ENCODE measurements at places on chromosomes 2 and 18.

DNA sequence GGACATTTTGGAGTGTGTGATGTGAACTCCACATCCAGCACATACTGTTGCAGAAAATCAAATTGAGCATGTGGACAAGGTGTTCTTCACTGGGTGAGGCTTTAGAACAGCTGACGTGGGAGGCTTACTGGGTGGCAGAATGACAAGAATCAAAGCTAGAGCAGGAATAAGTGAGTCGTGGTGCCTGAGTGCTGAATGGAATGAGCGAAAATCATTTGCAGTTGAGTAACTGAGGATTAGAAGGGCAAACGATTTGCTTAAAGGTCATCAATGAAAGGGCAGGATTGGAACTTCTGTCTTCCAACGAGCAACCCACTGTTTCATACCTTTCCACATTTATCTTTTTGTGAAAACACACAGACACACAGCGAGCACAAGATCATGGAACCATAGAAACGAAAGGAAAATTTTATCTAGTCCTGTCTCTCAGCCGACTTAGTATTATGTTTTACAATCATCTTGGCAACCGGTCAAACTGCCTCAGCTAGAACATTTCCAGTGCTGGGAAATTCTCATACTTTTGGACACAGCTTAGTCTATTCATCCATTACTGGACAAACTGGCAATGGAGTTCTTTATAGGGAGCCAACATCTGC is 7.2 kb upstream of the DAW1 start:
- DNase-seq: no peak

GRCh38 chr2:159195697-159196096 is 90.8 kb downstream of the WDSUB1 start:
- no peak for DNase-seq

- DNase-seq: no peak
These were observed 132.0 kb downstream of the QPCT start for GRCh38 chr2:37476411-37476810.

DNA sequence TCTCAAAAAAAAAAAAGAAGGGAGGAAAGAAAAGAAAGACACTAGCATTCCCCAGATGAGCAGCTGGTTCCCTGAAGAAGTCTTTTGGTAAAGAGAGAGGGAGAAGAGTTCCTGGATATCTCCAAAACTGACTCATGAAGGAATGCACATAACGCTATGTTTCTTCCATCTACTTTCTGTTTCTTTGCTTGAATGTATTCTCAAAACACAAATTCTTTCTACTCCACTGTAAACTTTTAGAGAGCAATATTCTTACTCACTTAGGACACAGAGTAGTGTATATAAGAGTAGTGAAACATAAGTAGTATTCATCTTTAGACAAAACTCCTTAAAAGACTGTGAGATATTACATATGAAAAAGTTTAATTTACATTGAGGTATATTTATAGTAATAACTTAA is 64.2 kb downstream of the TRIP12 start:
- DNase-seq: no peak

GRCh38 chr2:5970347-5970746 is 278.2 kb downstream of the SOX11 start:
- no peak for DNase-seq

DNA sequence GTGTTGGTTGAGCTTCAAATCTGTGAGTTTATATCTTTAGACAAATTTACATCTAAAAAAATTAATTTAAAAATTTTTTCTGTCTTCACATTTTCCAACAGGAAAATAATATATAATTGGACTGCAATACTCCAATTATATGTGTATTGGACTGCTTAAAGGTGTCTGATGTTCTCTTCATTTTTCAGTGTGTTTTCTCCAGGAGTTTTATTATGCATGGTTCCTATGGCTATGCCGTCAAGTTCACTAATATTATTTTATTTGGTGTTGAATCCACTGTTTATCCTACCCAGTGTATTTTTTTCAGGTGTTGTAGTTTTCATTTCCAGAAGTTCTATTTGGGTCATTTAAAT is 62.1 kb upstream of the CTLA4 start:
- DNase-seq: no peak

- DNase-seq: no peak
These were observed 15.8 kb downstream of the CCNYL1 start for GRCh38 chr2:207727261-207727660.

DNA sequence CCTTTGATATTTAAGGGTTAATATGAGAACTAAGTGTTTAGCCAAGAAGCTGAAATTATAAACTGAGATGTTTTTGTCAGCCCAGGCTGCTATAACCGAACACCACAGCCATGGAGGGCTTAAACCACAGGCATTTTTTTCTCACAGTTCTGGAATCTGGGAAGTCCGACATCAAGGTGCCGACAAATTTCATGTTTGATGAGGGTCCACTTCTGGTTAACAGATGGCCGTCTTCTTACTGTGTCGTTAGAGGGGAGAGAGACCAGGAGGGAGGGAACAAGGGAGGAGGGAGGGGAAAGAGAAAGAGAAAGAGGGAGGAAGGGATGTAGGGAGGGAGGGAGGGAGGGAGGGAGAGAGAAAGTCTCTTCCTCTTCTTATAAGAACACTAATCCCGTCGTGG is 6.5 kb upstream of the CNDP2 start:
- no peak for DNase-seq

DNA sequence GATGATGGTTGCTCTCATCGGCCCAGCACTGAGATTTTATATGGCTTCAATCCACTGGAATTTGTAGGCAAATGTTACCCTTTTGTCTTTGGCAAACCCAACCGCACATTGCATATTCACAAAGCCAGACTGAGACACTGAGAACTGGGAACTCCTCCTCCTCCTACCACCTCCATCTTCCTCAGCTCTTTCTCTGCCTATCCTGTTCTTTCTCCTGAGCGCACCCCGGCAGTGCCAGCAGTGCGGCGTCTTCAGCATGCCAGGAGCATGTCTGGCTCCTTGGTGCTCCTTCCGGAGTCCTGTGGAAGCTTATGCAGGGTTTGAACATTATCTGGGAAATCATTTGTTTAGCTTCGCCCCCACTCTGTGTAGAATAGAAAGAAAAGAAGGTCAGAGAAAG is 50.8 kb downstream of the TRIB2 start:
- DNase-seq: no peak

DNA sequence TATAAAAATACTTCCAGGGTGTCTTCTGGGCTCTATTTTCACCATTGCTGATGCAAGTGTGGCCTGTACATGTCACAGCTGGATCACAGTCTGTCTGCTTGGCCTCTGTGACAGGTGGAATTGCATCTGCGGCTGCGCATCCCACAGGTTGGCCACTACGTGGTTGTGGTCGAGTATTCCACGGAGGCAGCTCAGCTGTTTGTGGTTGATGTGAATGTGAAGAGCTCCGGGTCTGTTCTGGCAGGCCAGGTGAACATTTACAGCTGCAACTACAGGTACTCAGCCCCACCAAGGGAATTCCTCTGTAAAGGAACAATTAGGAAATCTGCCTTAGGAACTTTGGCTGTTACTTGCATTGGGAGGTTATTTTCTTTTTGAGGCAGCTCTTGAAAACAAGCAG is 144.5 kb downstream of the LAMA3 start:
- no peak for DNase-seq

- DNase-seq: no peak
These were observed 98.0 kb downstream of the TRABD2A start for GRCh38 chr2:84782717-84783442.

DNA sequence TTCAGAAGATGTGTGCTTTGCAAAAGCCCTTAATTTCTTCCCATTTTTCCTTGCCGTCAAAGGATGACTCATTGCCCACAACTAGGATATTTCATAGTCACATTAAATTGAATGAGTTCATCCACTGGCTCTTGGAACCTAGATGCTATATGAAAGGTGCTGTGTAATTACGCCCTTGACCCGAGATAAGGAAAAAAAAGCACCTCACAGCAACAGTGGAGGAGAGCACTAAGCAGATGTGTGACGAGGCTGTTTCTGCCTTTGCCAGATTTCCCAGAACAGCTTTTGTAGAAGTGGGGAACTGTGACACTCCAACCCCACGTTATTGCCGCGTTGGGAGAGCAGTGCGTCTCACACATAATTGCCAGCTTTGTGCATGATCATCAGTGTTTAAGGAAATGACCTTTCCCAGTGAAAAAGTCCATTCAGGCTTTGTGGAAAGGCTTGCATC is 33.3 kb upstream of the TMEM87B start:
- no peak for DNase-seq

- no peak for DNase-seq
These were observed 136.3 kb downstream of the RPIA start for GRCh38 chr2:88827821-88828220.

DNA sequence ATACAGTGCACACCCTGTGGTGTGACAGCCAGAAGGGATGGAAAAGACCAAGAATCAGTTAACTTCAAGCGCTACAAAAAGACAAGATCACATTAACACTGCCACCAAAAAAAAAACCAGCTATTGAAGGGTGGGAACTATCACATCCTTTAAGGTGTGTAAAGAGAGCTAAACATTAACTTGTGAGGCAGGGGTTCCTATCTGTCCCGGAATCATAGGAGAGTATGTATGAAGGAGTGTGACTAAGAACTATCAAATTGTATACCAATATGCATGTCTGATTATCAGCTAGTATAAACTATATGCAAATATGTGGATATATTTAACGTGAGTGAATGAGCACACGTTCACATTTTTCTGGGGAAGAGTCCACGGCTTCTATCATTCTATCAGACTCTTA is 88.4 kb upstream of the DNER start:
- DNase-seq: no peak

GRCh38 chr18:3281456-3282400 is 19.8 kb downstream of the MYL12B start:
- peak; percentile 51 for DNase-seq

DNA sequence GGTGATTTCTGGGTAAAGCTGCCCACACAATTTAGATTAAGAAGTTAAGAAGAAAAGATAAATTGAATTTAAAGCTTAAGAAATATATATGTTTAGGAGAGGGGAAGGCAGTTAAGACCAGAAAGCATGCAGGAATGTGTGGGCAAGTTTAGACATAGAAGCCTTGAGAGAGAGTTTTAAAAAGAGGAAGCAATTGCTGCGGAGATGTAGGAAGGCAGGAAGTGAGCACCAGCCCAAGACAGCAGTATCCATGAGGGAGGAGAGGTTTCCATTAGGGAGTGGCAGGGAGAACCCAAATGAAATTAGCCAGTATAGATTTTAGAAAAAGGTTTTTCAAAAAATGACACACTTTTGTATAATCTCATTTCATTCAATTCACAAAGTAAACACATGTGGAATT is 24.3 kb downstream of the DSC2 start:
- DNase-seq: no peak

- DNase-seq: no peak
These were observed 8.8 kb upstream of the SNED1 start for GRCh38 chr2:240989451-240990265.

- no peak for DNase-seq
These were observed 2.3 kb downstream of the PPM1B start for GRCh38 chr2:44171018-44171417.

GRCh38 chr2:44951714-44952113 is 10.2 kb downstream of the SIX3 start:
- DNase-seq: no peak

- DNase-seq: no peak
These were observed 43.3 kb upstream of the SETBP1 start for GRCh38 chr18:44637210-44638033.

DNA sequence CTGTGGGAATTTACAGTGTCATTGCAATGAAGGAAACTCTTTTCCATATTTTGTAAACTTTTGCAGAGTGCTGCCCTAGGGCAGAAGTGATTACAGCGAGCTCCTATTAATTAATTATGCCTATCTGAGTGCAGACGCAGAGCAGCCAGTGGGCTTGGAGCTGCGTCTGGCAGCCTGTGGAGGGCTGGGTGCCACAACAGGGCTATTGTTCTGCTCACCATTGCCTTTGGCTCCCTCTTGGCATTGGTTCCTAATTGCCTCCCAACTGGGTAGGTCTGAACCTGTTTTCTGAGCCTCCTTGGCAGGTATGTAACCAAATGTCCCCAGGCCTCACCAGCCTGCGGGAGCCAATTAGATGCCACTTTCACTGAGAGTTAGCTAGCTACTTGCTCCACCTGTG is 25.6 kb upstream of the ITGB6 start:
- DNase-seq: no peak

GRCh38 chr2:226652983-226653765 is 146.4 kb downstream of the IRS1 start:
- no peak for DNase-seq

All from DMS 273 treated with DMSO at 0.1 percent for 48 hours (cell line).